ENCODE measurements at places on chromosomes 11 and 22.

DNA sequence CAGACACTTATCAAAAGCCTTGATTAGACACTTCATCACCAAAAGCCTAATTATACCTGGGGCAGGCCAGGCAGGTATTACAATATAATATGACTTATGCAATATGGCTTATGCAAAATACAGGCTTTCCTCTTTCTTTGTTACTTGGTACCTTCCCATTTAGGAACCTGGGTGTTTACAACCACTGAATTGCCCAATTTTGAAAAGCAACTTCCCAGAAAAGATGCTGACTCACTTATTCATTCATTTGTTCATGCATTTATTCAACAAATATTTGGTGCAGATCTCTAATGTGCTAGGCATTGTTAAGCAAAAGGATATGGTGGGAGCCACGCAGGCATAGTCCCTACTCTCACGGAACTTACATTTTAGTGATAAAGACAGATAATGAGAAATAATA, 13.6 kb upstream of the JAML start:
- DNase-seq, result no peak

DNA sequence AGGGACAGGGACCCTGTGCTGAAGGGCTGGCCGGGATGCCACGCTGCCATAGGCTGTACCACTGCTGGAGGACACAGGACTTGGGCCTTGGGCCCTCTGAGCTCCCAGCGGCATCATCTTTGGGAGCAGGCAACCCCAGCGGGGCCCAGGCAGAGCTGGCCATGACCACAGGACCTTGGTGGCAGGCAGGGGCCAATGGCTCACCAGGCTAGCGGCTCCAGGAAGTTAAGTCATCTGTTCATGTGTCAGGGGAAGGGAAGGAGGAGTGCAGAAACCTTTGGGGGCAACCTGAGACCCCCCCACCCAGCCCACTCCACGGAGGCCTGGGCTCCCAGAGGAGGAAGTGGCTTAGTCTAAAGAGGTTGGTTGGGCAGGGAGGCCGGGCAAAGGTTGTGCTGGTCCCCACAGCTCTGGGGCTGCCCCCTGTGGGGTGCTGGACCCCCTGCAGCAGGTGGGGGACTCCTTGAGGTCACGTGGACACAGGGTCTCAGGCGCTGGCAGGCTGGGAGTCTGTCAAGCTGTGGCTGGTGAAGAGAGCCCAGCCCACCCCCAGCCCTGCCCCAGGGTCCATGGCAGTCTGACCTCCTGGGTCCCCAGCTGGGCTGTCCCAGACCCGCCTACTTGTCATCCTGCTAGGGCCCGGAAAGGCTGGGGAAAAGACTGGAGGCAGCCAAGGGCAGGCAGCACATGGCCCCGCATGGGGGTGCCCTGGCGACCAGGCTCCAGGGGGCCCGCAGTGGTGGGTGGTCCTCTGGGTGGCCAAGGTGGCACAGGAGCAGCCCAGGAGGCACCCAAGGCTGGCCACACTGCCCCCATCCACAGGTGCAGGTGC, 184.3 kb downstream of the IGLL1 start:
- DNase-seq, result no peak

DNA sequence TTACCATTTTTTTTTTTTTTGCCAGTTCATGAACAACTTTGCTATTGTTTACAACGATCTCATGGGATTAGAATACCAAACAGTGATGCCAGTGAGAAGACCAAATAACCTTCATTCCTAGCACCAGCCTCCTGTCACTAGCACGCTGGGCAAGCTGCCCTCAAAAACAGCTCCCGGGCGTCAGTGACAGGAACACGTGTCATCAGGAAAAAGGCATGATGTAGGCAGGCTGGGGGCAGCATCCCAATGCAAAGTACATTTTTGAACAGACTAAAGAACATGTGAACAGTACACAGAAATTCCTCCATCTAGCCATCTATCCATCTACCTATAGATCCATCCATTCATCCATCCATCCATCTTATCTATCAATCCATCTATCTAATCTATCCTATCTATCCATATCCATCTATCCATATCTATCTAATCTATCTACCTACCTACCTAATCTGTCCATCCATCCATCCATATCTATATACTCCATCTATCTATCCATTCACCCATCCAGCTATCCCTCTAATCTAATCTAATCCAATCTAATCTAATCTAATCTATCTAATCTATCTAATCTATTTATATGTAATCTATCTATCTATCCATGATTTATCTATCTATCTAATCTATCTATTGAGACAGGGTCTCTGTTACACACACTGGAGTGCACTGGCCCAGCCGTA, 378.5 kb downstream of the SHANK2 start:
- DNase-seq, result no peak

GRCh38 chr11:69186316-69187260, 30.9 kb downstream of the SMIM38 start:
- DNase-seq, result no peak

- no peak for DNase-seq
Measured at GRCh38 chr22:36449596-36450175, 31.8 kb downstream of the TXN2 start.

- DNase-seq, result no peak
Measured at GRCh38 chr22:20553947-20554741, 46.7 kb downstream of the MED15 start.

DNA sequence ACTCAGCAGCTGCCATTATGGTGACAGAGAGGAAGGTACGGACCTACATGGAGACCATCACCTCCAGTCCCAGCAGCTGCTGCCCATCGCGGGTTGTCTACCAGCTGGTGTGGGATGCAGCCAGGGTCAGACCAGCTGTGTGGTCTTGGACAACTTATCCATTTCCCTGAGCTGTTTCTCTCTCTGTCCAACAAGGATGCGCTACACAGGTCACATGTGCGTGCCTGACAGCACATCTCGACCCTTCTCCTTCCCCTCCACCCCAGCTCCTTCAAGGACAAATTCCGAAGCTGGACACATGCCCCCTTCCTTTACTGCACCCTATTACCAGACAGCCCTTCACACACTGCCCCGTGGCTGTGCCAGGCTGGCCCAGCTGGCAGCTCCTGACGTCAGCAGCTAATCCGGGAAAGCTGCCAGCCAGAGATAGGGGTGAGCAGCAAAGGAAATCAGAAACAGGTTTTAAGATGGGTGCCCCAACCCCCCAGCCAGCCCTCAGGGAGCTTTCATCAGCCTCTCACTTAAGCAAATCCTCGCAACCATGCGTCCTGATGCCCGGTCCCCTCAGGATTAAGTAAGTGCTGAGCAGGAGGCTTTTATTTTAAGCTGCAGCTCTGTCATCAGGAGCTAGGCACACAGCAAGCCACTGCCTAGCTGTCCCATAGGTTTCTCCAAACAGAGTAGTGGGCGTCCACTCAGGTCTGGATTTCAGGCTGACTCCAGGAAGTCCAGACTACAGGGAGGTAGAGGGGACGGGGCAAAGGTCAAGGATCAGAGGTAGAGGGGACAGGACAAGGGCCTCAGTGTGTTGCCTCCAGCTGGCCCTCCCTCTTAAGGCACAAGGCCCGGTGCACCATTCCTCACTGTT, 20.3 kb downstream of the TEF start:
- peak; percentile 44 for DNase-seq

DNA sequence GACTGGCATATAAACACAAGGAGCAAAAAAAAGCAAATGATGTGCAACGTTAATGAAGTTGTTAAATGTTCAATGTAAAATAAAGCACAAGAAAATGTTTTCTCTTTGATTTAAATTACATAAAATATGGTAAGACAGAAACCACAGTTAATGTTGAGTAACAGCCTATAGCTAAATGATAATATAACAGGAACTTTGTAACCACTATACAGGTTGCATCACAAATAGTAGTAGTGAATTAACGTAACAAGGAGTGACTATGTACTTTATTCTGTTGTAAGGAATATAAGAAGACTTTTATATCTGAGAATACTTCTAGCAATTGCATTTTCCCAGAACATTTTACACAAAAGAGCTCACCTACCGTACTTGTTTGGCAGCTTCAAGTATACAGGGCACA, 16.9 kb downstream of the SAAL1 start:
- no peak for DNase-seq

GRCh38 chr22:38699143-38699542, 1.6 kb downstream of the JOSD1 start:
- no peak for DNase-seq

- DNase-seq, result no peak
Measured at GRCh38 chr22:46229701-46230100, 20.4 kb downstream of the CDPF1 start.

GRCh38 chr11:111148121-111148520, 97.4 kb upstream of the POU2AF2 start:
- DNase-seq, result no peak

DNA sequence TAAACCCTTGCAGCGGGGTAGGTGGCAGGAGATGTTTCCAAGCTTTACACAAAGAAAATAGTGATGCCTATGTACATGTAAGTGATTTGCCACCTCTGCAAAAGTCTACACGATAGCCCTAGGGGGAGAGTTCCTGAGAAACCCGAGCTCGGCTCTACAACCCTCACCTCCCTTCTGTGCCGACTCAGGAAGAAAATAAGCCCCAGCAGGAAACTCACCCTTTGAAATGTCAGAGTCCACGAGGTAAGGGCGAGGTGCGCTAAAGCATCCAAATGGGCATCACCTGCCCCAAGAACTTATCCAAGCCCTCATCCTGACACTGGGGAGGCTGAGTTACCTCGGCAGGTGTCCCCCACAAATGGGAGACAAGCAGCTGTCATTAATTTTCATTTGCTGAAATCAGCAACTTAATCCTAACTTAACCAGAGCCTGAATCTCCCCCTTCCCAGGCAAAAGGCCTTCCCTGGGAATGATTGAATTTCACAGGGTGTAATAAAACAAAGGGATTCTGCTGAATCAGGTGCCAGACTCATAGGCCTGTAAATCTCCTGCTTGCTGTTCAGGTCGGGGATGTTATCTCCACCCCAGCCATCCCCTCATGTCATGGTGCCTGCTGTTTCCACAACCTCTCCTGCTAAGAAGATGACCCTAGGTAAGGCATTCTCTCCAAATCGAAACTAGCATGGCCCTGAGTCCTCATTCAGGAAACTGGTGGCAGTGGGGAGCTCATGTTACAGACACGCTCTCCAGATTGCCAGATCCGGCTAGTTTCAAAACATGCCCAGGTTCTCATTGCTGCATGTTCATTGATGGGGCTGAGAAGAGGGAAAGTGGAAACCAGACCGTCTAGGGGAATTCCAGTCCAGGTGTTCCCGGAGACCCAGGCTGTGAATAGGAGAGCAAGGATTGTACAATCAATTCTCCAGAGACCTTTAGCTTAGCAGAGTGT, 105.3 kb upstream of the KIRREL3 start:
- no peak for DNase-seq

GRCh38 chr11:74325649-74326645, 14.5 kb upstream of the P4HA3 start:
- DNase-seq, result no peak

- DNase-seq, result no peak
Measured at GRCh38 chr11:42249956-42250355, 790.5 kb upstream of the LRRC4C start.

DNA sequence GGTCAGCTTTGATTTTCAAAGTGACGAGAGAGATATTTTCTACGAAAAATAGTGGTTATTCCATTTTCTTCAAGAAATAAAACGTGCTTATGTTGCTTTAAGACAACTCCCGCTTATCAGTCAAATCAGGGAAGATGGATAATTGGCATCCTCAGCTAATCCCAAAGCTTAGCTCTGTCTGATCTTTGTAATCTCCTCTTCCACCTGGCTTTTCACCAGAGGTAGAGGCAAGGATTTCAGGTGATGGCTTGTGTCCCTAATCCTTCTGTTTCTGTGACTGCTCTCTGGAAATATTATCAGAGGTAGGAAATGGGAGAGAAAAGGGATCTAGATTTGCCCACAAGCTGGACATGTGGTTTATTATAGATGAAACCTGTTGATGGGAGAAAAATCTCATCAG, 78.9 kb downstream of the DBX1 start:
- DNase-seq, result no peak

DNA sequence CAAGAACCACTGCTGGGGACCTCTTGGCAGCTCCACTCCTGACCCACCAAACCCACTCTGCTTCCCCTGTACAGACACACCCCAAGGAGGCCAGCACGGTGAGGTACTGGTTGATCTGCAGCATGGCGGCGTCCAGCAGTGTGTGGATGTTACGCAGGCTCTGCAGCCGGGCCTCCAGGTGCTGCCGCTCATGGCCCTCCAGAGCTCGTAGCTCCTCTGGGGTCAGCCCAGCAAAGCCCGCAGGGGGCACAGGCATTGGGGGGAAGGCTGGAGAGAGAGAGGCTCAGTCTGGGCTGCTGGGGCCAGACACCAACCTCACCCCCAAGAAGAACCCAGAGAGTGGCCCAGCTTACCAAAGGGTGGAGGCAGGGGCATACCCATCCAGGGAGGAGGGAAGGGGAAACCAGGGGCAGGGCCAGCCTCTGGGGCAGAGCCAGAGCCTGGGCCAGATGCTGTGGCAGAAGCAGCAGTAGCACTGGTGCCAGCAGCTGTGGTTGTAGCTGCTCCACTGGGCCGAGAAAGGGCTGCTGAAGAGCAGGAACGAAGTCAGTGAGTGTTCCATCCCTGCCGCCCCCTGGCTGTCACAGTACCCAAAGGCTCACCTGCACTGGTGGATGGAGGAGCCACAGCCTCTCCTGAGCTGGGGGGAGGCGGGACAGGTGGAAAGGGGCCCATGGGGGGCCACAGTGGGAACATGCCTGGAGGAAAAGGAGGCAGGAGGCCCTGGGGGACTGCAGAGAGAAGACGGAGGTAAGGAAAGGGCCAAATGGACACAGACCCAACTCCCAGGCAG, 4.5 kb downstream of the SYVN1 start:
- DNase-seq, result no peak

- DNase-seq, result no peak
Measured at GRCh38 chr22:37290737-37291136, 8.4 kb downstream of the CYTH4 start.

DNA sequence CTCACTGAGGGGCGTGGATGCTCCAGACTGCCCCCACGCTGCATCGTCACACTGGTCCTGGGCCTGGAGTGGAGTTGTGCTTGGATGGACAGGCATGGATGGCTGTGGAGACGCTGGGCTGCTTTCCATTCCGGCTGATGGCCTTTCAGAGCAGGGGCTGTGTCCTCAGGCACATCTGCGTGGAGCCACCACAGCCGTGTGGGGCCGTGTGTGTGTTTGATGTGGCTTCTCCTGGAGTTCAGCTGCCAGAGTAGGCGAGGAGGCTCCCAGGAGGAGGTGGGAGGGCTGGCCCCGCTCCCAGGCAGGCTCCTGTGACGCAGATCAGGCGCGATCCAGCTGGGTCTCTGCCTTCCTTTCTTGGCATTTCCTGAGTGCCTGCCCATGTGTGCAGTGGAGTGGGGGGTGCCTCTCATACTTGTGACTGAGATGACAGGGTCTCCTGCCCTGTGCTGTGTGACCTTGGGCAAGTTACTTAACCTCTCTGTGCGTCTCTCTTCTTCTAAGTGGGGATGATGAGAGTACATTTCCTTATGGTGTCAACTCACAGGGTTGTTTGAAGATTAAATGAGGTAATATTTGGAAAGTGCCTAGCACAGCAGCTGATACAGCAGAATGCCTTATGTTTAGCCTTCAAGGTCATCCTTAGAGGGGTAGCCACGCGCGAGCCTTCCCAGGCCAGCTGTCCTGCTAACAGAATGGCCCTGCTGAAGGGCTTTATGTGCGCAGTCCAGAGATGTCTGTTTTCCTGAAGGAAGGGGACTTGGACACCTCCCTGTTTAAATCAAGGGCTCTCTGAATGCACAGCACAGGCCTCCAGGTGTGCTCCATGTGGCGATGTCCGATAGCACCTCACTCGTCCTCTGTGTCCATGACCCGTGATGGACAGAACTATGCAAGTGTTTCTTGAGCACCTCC, 33.5 kb downstream of the GLB1L2 start:
- DNase-seq, result peak; percentile 54

GRCh38 chr11:70046089-70046488, 32.0 kb upstream of the ANO1 start:
- no peak for DNase-seq

- DNase-seq, result no peak
Measured at GRCh38 chr11:16096336-16096735, 260.0 kb downstream of the SOX6 start.
